ENCODE measurements at places on chromosomes 1 and 21.

DNA sequence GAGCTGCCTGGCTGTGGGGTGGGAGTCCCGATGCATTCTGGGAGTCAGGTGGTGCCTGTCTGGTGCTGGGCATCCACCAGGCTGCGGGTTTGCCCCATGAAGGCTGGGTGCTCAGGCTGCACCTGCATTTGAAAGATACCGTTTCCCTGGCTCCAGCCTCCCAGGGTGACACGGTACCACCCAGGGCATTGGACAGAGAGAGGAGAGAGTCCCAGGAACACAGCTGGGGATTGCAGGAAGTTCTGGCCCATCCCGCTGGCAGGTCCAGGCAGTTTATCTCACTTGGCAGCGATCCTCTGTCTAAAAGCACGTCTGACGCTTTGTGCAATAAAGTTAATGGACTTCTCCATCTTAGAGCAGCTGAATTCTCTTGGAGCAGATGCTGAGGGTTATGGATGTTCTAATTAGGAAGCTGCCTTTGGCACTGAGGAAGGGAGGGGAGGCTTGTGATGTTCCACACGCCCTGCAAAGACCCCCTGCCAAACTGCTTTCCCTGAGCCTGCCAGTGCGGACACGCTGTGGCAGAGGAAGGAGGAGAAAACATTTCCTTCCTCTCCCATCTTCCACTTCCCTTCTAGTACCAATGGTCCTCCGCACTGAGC lies 246.9 kb downstream of the GRIK3 start:
- DNase-seq, result peak; percentile 32

GRCh38 chr1:155167166-155168104 lies 5.7 kb downstream of the KRTCAP2 start:
- peak; percentile 84 for DNase-seq

GRCh38 chr1:116359871-116360270 lies 13.2 kb upstream of the ATP1A1 start:
- DNase-seq, result no peak

- DNase-seq, result no peak
These were observed 27.1 kb upstream of the MTF2 start for GRCh38 chr1:93051961-93052360.

DNA sequence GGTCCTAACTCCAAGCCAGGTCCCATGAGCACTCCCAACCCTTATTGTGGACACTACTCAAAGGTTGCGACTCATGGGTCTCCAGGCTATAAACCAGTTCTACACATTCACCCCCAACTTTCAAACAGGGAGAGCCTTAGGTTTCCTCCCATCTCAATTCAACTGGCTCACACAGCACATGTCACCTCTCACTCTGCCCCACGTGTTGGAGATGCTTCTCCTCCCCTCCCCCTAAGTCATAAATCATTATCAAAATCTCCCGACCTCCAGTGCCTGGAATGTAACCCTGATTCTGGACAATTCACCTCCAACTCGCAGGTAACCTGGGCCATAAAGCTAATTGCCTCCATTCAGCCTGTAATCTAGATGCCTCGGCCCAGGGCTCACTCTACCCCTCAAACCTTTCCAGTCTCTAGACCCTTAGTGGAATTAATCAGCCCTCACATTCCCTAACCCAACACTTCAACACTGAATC lies 595 bp downstream of the AK2 start:
- no peak for DNase-seq

GRCh38 chr1:2201062-2201461 lies 6.5 kb upstream of the FAAP20 start:
- no peak for DNase-seq

- no peak for DNase-seq
These were observed 108.1 kb downstream of the C1orf21 start for GRCh38 chr1:184494929-184495328.

- DNase-seq, result no peak
These were observed 8.8 kb downstream of the ATP5IF1 start for GRCh38 chr1:28244549-28245251.

- no peak for DNase-seq
These were observed 143.6 kb upstream of the RAB4A start for GRCh38 chr1:229127301-229127700.

- no peak for DNase-seq
These were observed 361 bp downstream of the TMCC2 start for GRCh38 chr1:205228093-205228521.

- DNase-seq, result no peak
These were observed 2.0 kb downstream of the CHML start for GRCh38 chr1:241638099-241638682.

DNA sequence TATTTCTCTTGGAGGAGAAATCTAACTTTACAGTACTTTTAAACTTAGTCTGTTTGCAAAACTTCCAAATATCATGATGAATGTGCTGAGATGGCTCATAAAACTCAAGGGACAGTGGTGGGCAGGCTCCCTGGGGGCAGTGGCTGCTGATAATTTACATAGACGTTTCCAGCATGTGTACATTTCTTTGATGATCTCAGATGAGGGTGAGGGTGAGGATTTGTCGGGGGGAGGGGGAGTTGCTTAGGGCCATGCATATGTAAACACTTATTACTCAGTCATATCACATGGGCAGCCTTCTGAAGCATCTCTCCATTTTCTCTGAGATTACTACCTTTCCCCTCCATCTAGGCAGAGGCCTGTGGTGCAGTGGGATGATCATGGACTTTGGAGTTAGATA lies 152.9 kb upstream of the HMGB4 start:
- DNase-seq, result no peak

DNA sequence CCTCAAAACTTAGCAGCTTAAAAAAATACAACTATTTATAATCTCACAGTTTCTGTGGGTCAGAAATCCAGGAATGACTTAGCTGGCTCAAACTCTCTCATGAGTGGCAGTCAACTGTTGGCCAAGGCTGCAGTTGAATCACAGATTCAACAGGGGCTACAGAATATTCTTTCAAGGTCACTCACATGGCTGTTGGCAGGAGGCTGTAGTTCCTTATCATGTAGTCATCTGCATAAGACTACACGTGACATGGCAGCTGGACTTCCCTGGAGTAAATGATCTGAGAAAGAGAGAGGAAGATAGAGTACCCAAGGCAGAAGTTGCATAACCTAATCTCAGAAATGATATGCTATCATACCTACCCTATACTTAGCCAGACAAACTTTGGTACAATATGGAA lies 75.2 kb upstream of the TSPAN2 start:
- DNase-seq, result no peak

- DNase-seq, result peak; percentile 77
These were observed 27.1 kb downstream of the CFAP57 start for GRCh38 chr1:43199093-43199726.
